ENCODE measurements at places on chromosomes 5 and 9.
A peak's percentile ranks its signal among the peaks of the same experiment; 100 is the strongest.

- no peak for DNase-seq
Measured at GRCh38 chr5:53434541-53434940, 45.9 kb upstream of the FST start.

DNA sequence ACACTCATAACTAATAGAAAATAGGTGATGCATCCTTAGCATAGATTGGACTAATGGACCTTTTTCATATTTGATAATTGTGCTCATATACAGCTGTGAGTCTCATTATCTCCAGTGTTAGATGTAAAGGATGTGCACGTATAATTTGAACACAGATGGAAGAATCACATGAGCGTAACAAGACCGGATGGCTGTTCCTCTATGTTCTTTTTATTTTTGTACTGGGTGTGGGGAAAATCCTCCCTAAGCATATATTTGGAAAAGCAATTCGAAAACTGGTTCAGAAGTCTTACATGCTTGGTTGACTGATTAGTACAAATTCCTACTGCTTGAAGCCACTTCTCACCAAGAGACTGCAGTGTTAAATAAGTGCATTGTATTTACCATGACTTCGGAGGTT, 230.2 kb downstream of the AOPEP start:
- DNase-seq: no peak

DNA sequence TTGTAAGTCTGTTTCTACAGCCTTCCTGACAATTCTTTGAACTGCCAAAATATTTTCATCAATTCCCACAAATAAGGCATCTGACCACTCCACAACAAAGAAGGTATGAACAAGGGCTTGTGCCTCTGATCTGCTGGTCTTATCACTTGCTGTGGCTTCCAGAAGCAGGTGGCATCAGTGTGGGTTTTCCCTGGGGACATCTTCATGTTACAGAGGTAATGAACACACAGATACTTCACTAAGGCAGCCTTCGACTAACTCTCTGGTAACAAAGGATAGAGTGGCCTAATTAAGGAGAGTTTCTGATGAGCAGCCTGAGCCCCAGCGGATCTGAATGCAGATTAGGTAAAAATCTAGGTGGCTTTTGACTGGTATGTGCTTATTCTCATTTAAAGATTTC, 15.2 kb upstream of the ERAP2 start:
- peak; percentile 1 for DNase-seq

DNA sequence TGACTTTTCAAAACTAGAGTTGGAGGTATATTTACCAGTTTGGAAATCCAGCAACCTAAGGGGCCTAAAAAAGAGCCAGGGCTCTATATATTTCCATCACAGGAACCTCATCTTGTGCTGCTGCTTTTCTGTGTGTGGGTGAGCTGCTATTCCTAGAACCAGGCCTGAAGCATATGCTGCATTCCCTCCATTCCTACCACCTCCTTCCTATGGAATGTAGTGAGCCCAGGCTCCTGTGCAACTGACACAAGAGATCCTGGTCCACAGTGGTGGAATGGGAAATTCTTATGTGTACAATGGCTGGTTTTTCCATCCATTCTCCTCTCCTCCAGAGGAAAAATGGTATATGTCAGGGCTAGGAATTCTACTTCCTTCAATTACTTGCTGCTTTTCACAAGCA, 39.1 kb downstream of the SPEF2 start:
- DNase-seq: no peak

DNA sequence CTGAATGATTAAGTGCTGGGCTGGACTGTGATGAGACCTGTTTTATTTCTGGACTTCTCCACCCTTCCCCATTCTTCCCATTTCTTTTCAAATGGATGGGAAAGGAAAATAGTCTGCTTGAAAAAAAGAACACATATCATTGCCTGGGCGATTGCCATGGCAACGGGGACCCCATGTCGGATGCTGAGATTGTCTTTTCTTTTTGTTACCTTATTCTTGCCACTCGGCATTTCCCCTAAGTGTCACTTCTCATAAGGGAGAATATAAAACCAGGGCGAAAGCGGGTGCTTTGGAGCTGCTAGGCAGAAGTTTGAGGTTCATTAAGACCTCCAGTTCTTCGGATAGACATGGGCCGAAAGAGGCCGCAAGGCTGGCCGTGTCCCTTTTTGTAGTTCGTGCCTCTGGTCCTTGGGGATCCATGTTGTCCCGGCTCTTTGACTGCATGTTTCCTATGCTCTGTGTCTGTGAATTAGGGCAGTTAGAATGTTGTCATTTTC, 763 bp downstream of the FGD3 start:
- no peak for DNase-seq

- no peak for DNase-seq
Measured at GRCh38 chr5:26833596-26833995, 204.8 kb downstream of the CDH9 start.

DNA sequence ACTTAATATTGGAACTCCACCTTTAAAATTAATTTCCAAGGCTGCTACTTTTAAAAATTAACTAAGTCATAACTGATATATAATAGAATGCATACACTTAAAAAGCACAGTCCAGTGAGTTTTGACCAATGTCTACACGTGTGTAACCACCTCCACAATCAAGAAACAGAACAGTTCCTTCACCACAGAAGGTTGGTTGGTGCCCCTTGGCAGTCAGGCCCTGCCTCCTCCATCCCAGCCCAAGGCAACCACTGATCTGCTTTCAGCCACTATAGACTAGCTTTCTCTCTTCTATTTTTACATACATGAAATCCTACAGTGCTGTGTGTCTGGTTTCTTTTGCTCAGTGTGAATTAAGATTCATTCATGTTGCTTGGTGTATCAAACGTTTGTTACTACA, 215.2 kb downstream of the CRB2 start:
- DNase-seq: no peak

DNA sequence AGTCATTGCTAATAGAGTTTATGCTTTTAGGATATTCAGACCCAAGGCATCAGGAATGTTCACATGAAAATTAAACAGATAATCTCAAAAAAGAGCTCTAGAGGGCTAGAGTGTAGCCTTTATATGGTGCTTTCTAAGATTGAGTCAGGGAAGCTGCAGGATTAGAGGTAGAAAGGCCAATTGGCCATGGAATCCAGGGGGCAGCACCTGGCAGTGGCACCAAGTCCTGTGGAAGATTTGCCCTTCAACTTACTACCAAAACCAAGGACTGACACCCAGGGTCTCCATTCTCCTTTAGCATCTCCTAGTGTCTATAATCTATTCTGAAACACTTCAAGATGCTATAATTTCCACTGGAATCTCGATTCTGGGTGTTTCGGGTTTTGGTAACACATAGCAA, 112.4 kb downstream of the ACER2 start:
- DNase-seq: no peak

- DNase-seq: no peak
Measured at GRCh38 chr5:107616213-107616612, 54.5 kb downstream of the EFNA5 start.

DNA sequence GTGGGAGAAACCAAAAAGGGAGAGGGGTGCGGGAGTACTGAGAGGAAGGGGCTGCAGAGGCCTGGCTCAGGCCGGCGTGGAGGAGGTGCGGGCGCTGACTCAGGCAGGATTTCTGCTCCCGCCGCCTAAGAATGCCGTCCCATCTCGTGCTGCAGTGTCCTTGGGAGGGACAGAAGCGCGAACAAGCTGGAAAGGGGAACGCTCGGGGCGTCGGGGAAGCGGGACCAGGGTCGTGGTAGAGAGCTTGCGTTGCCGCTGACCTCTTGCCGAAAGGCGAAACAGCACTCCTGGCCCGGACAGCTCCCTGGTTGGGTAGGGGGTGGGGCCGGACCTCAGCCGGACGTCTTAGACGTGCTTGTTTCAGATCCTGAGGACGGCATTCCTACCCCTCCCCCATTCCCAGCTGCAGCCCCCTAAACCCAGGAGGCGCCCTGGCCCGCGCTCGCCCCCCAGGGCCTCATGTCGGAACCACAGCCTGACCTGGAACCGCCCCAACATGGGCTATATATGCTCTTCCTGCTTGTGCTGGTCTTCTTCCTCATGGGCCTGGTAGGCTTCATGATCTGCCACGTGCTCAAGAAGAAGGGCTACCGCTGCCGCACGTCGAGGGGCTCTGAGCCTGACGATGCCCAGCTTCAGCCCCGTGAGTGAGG, 1.1 kb downstream of the RELL2 start:
- no peak for DNase-seq

DNA sequence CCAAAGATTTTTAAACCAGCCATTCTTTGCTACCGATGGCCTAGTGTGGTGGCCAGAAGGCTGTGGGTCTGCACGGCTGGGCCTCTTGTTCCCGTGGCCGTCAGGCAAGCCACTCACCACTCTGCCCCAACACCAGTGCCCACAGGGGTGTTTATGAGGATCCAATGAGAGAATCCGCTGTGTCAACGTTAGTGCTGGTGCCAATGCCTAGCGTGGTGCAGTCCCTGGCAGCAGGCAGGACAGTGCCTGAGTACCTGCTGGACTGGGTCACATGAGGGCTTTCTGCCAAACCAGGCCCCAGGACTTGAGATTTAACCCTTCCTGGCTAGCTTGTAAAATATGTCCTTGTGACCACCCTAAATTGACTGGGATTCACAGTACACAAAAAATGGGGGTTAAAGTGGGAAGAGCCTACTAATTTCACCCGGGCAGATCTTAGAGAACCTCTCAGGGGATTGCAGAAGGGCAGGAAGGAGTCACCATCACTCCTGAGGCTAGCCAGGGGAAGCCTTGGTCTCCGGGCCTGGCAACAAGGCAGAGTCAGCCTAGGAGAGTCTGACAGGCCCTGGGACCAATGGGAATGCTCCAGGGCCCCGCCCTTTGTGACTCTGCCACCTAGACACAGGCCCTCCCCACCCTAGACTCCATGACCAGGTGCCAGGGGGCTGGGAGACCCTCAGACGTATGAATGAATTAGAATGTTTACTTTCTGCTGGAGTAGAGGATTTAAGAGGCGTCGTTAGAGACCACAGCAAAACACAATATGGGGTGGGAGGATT, 63.2 kb upstream of the FSTL4 start:
- DNase-seq: no peak

GRCh38 chr5:41921166-41921565, 3.9 kb upstream of the FBXO4 start:
- no peak for DNase-seq

DNA sequence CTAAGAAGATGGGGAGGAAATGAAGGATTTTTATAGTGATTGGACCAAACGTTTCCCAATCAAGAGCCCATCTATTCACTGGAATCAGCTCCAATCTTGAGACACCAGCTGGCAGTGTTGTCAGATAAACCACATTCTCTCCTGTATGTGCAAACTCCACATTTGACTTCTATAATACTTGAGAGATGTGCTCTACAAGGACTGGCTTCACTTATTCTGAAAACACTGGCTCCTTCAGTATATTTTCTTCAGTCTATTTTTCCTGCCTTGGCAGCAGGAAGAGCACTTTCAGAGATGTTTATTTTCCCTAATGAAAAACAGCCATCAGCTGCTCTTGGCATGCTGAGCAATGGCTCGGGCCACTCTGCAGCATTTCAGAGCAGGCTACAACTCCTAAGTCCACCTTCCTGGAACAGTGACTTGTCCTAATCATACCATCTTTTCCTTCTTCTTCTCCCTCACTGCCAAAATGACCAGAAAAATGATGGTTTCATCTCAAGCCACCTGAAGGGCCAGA, 96.9 kb upstream of the FSTL4 start:
- no peak for DNase-seq

GRCh38 chr5:142941245-142941644, 171.1 kb downstream of the ARHGAP26 start:
- DNase-seq: no peak

- DNase-seq: peak; percentile 67
Measured at GRCh38 chr9:99172124-99173091, 49.3 kb downstream of the ALG2 start.

DNA sequence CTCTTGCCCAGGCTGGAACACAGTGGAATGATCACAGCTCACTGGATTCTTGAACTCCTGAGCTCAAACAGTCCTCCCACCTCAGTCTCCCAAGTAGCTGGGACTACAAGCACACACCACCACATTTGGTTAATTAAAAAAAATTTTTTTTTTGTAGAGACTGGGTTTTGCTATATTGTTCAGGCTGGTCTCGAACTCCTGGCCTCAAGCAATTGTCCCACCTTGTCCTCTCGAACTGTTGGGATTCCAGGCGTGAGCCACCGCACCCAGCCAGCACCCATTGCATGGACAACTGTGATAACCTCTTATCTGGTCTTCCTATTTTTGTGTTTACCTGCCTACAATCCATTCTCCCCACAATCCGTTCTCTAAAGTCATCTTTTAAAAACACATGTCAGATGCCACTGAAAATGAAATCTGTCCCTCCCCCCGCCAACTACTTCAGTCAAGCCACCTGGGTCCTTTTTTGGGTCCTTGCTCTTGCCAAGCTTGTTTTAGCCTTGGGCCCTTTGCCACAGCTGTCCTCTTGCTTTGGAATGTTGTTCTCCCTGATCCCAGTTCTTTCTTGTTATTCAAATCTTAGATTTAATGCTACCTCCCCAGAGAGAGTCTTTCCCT, 250.5 kb downstream of the PIK3R1 start:
- DNase-seq: no peak

DNA sequence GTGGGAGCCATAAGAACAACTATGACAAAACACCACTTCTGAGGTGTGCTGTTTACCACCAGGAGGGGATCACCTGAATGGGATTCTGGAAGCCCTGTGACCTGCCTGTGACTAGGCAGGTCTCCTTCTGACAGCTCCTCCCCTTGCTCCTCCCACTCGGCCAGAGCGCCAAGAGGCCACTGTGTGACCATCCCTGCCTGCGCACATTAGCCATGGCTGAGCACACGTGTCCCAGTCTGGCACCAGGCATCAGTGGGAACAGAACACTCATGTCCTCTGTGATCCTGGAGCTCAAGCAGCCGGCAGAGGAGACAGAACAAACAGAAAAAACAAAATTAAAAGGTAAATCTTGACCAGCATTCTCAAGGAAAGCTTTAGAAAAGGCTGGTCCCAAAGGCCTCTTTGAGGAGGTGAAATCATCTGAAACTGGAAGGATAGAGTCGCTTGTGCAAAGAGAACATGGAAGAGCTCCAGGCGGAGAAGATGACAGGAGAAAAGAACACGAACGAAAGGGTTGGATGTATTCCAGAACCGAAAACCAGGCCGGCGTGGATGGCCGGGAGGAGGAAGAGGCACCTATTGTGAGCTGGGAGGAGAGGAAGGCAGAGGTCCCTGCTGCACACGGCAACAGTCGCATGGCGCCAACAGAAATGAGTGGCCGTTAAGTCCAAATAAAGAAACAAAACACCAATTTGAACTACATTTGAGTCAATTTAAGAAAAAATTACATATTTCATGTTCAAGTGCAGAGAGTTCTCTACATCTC, 5.1 kb downstream of the MED10 start:
- no peak for DNase-seq

GRCh38 chr5:55222092-55222984, 4.8 kb downstream of the MCIDAS start:
- no peak for DNase-seq

GRCh38 chr5:176559683-176560082, 10.5 kb downstream of the CDHR2 start:
- no peak for DNase-seq

DNA sequence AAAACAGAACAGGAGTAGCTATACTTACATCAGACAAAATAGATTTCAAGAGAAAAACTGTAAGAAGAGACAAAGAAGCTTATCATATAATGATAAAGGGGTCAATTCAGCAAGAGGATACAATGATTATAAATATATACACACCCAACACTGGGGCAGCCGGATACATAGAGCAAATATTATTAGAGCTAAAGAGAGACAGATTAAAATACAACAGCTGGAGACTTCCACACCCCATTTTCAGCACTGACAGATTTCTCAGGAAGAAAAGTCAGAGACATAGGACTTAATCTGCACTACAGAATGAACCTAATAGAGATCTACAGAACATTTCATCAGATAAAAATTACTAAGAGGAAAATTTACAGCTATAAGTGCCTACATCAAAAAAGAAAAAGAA, 35.7 kb downstream of the OXCT1 start:
- no peak for DNase-seq

GRCh38 chr9:68446836-68447235, 90.4 kb downstream of the PGM5 start:
- no peak for DNase-seq

Data from NCI-H1930 (cell line).